ENCODE measurements at places on chromosomes 7 and 10.

DNA sequence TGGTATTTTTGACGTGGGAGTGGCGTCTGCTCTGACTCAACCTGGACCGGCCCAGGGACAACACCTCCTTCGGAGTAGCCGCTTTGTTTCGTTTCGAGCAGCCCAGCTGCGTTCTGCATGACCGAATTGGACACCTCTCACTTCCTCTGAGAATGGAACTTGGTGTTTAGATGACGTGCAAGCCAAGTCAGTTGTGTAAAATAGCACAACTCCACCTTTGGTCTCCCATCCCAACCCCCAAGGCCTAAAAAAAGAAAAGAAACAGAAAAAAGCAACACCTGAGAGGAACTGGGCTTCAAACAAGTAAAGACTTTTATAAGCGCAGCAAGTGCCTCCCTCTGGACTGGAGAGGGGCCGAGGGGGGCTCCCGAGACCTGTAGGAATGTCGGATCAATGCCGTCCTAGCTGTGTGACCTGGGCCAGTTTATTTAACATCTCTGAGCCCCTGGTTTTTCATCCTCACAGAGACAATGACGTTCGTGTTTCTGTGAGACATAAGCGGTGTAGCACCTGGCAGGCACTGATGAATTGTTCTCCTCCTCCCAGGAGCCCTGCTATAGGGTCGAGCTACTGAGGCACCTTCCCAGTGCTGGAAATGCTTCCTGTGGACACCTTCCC, 52.0 kb upstream of the SMNDC1 start:
- DNase-seq = no peak

GRCh38 chr10:103395754-103396066, 565 bp downstream of the ATP5MK start:
- DNase-seq = no peak

- no peak for DNase-seq
Observed at GRCh38 chr7:36198854-36199266, 45.8 kb downstream of the EEPD1 start.

DNA sequence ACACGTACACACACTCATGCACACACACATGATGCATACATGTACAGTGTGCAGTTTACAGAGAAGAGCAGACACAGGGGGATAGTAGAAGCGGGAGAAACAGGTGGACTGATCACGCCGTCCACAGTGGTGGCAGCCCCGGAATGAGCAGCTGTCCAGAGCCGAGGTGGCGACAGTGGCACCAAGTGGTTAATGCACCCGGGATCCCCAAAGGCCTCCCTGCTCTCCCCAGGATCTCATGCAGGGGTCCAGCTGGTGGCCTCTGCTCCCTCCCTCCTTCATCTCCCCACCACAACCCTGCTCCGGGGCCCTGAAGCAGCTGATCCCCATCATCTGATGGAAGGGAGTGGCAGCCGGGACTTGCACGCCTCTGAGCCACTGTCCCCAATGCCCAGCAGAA, 29.7 kb downstream of the TMEM130 start:
- DNase-seq = no peak

GRCh38 chr7:133514551-133514950, 261.7 kb downstream of the EXOC4 start:
- DNase-seq = no peak

- DNase-seq = no peak
Observed at GRCh38 chr7:125636320-125636962, 706.8 kb upstream of the POT1 start.

GRCh38 chr7:17039372-17039771, 157.6 kb upstream of the AGR3 start:
- no peak for DNase-seq

DNA sequence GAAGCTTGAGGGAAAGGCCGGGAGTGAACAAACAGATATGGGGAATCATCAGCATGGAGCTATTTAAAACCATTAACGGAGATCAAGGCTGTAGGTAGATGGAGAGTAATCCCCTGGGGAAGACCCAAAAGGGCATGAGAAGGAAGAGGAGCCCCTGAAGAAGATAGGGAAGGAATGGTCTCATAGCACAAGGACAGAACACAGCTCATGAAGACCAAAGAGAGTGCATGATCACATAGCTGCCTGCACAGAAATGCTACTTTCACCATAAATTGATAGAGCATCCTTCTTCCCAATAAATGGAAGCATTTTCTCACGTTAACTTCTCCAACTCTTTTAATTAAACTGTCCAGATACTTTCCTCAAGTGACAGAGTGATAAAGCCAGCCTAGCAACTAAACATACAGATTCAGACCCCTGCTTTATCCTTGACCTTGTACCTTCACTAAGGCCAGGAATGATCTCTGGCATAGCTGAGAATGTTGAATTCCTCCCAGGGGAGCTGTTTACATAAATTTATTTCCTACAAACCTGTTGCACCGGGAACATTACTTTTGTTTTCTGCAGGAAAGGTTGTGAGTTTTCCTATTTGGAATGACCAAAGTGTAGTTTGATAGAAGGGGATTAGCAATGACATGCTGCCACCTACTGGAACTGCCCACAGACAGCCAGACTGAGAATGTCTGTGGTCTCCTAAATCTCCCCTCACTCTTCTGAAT, 110.8 kb upstream of the LRGUK start:
- peak; percentile 37 for DNase-seq

DNA sequence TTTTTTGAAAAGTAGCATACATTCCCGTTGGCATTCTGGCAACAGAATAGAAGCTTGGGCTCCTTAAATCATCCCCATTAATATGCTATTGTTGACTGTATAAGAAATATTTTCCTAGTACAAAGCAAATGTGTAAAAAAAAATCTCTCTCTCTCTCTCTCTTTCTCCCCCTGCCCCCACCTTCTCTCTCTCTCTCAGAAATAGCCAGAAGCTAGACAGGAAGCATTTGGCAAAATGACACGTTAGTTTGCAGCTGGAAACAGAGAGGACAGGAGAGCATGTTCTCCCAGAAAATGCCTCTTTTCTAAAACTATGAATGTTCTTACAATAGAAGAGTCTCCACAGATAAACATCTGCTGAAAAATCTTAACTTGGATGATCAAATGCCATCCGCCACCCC, 59.6 kb upstream of the AKR1E2 start:
- DNase-seq = no peak
